Muscle of leg (tissue), 16 donors: ENCODE measurements at places on chromosomes 3 and 15. TPM values are rescaled to one million over a fixed set of nuclear protein-coding genes. Genes with fewer than 3 reads are reported as not detected.
A peak's percentile ranks its signal among the peaks of the same experiment; 100 is the strongest.

Gene CTXND1
- 0.44 TPM for total RNA-seq

GRCh38 chr3:42090973-42091731 lies at the start of gene TRAK1:
TRAK1 (plus strand) TSS chr3:42091357; CDS start chr3:42091470, 113 bp downstream.
- peak; percentile 53 for DNase-seq
- peaks cover 23% of the 10 kb centered on the region for H3K4me1 ChIP-seq
- H3K27me3 ChIP-seq = no peaks in the 10 kb centered on the region
- peaks cover 56% of the 10 kb centered on the region for H3K36me3 ChIP-seq
- peak within 1 kb of the TSS; percentile 81 for H3K27ac ChIP-seq

DNA sequence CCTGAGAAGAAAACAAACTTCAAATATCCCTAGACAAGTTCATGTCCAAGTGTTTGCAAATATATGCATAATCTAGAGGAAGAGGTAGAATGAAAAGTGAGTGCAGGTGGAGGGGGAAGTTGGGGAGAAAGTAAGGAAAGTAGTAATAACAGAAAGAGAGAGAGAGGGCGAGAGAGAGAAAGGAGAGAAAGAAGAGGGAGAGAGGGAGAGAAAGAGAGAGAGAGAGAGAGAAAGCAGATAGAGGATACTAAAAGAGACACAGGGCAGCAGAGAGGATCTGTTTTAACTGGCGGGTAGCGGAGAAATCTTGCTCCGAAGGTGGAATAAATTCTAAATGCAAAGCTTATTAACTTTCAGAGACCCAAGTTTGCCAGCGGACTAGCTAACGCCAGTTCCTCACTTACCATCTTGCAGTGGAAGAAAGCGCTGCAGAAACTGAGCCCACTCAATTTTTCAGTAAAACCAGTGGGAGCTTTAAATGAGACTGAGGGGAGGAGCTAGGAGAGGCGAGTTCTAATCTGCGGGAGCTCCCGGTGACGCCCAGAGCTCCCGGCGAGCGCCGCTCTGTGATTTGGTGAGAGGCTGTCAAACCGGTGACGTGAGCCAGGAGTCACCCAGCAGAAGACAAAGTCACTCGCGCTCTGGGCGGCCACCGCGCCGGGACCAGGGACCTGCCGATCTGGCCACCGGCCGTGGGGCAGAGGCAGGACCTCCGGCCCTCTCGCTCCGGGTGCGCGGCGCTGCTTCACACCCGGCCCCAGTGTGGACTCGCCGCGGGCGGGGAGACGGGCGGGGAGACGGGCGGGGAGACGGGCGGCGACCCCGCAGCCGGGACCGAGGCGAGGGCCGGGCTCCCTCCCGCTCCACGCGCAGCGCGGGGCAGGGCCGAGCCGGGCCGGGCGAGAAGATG lies at the start of gene GMNC:
Gene GMNC (minus strand): TSS at position 486 of the 910 bp plus-strand sequence. CDS start 79 bp downstream, at position 407.
- H3K36me3 ChIP-seq = no peaks in the 10 kb centered on the region
- no peak within 1 kb of the TSS for H3K27ac ChIP-seq
- peak; percentile 78 for DNase-seq
- no peaks in the 10 kb centered on the region for H3K4me1 ChIP-seq

GRCh38 chr15:60722328-60723112 lies 243.6 kb upstream of the ICE2 start:
- no peaks in the 10 kb centered on the region for H3K27me3 ChIP-seq
- no peaks in the 10 kb centered on the region for H3K4me1 ChIP-seq
- H3K4me3 ChIP-seq = no peak overlapping the region
- no peak for DNase-seq
- no peak overlapping the region for H3K27ac ChIP-seq
- no peaks in the 10 kb centered on the region for H3K36me3 ChIP-seq

Gene OXTR
- total RNA-seq = 0.53 TPM

Gene LCTL
- total RNA-seq = not detected

GRCh38 chr15:66879531-66880368 lies 177.7 kb downstream of the SMAD6 start:
- H3K4me1 ChIP-seq = peaks cover 74% of the 10 kb centered on the region
- H3K27ac ChIP-seq = no peak overlapping the region
- H3K27me3 ChIP-seq = peaks cover 24% of the 10 kb centered on the region

GRCh38 chr3:32292085-32292796 lies 53.8 kb downstream of the CMTM8 start:
- no peaks in the 10 kb centered on the region for H3K27me3 ChIP-seq
- H3K4me3 ChIP-seq = no peak overlapping the region
- no peaks in the 10 kb centered on the region for H3K36me3 ChIP-seq
- no peak for DNase-seq
- H3K27ac ChIP-seq = no peak overlapping the region

DNA sequence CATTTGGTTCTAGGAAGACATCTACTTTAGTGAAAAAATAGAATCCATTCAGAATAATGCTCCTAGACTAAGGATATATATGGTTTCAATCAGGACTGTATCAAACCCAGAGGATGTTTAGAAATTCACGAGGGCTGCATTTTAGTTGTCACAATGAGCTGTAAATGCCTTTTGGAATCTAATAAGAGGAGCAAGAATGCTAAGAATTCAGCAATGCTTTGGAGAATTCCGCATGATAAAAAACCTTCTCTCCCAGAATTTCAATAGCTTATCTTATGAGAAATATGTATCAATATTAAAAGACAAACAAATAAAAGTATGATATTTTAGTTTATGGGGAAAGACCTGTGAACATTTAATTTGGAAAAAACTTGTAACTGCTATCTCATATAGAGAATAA lies 885.1 kb downstream of the ZPLD1 start:
- no peaks in the 10 kb centered on the region for H3K4me1 ChIP-seq
- no peaks in the 10 kb centered on the region for H3K36me3 ChIP-seq
- DNase-seq = peak; percentile 21
- H3K4me3 ChIP-seq = no peak overlapping the region

Gene SLC12A8
- 1.5 TPM for total RNA-seq

GRCh38 chr3:129555153-129555550 lies 12.2 kb downstream of the H1-8 start:
- H3K36me3 ChIP-seq = peaks cover 33% of the 10 kb centered on the region
- H3K4me3 ChIP-seq = no peak overlapping the region
- no peak for DNase-seq

GRCh38 chr3:176005564-176005963 lies 1146.4 kb downstream of the NAALADL2 start:
- no peaks in the 10 kb centered on the region for H3K4me1 ChIP-seq
- H3K27ac ChIP-seq = no peak overlapping the region
- no peak overlapping the region for H3K4me3 ChIP-seq
